ENCODE measurements at places on chromosomes 2 and 18.

- no peak for DNase-seq
Measured at GRCh38 chr18:2843146-2843545, 3.7 kb upstream of the EMILIN2 start.

DNA sequence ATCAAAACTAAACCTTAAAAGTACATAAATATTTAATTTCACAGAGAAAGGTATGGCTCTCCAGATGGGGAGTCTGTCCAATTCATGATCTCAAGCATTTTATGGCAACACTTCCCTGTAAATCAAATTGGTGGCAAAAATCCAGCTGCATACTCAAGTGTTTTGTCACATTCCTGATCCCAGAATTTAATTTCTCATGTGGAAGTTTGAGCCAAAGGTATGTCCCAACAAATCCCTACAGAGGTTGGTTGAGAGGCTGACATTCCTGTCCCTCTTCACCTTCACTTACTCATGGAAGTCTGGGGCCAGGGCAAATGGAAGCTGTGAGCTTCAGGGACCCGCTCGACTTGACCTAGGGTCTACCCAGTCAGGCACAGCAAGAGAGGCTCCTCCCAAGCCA lies 17.7 kb downstream of the KLF7 start:
- peak; percentile 84 for DNase-seq

DNA sequence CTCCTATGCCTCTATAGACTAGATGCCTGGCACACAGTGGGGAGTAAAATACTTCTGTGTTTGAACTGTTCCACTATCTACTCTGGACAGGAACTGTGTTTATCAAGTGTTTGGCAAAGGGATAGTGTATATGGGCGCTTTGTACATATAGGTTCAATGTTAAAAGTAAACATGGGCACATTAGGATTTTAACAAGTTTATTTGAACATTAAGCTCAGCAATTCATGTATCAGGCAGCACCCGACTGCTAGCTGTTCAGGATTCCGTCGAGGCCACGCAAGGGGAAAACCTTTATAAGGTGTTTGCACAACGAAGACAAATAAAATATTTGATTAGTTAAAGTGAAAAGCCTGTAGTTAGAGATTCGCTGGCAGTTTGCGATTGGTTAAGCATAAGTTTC lies 43.4 kb upstream of the ROCK2 start:
- no peak for DNase-seq

- DNase-seq, result peak; percentile 29
Measured at GRCh38 chr2:204604061-204604460, 58.8 kb downstream of the PARD3B start.

- peak; percentile 59 for DNase-seq
Measured at GRCh38 chr2:224983712-224984554, 58.3 kb downstream of the DOCK10 start.

- peak; percentile 6 for DNase-seq
Measured at GRCh38 chr2:218516614-218517013, 51.5 kb downstream of the USP37 start.

DNA sequence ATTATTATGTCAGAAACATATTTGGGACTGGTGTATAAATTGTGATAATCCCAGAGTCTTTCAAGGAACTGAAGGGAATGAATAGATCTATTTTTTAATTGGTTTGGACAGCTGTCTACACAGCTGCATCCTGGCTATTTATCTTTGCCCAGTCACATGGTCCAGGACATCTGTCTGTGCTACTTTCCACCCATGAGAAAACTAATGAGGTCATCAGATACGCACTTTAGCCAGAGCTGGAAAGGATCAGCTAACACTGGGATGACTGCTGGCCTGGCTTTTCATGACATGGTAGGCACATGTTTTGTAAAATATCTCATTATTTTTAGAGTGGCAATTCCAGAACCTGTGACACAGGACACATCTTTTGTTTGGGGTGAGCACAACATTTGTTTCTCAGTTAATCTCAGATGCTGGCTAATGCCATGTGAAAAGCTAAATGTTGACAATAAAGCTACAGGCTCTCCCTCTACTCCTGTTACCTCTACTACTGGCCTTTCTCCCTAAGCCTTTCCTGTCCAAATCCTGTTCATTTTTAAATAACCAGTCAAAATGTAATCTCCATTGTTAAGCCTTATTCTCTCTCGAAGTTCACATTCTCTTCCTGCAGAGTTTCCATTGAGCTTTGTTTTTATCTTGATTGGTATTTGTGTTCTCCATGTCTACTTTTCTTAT lies 500.7 kb downstream of the RIT2 start:
- DNase-seq, result no peak

GRCh38 chr18:6199777-6200176 lies 214.9 kb downstream of the L3MBTL4 start:
- no peak for DNase-seq

DNA sequence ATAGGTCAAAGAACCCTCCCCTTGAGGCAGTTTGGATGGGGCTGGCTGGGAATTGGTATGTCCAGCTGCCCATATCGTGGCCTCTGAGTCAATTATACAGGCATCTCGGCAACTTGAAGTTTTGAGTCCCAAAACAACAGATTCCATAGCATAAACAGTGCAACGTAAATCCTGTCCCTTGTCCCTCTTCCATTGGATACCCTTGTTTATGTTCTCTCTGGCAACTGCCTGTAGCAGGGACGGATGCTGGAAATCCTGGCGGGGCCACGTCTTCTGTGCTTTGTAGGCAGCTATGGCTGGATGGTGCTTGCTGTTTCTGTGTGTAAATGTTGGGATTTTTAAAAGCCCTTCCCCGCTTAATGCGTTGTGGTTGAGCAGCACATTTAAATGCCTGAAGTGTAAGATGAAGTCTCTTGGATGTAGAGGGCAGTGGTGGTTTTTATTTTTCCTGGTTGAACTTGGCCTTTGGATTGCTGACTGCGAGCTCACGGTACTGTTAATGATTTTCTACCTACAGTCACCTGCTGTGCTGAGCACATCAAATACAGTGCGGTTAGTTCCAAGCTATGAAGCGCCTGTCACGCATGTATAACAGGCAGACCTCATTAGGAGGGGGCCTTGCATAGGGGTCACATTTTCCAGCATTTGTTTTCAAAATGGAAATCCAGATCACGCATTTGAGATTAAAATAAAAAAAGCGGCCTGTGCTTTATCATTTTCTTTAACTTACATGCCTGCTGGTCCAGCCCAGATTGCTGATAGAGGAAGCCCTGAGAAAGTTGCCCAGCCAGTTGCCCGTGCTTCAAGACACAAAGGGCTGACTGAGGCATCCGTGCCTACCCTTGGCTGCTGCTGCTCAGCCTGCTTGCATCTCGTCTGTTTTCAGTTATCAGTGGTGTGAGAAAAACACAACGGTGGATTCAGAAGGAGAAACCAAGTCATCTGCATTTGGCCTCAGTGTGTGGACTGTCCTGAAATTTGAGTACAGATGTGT lies 84.7 kb downstream of the NEDD4L start:
- no peak for DNase-seq

DNA sequence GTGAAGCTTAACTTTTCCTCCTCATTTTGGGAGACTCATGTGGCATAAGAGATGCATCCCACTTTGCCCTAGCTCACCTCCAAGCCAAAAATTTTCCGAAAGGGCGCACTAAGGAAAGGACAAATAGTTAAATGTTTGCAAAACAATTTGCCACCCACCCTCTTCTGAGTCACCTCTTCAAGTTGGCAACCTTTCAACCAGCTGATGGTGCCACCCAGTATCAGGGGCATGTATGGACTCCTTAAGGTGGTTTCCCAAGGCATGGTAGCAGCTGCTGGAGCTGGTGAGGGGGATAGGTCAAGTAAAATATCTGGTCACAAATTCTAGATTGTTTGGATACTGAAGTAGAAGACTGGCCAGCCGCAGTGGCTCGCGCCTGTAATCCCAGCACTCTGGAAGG lies 17.2 kb upstream of the ITGAV start:
- no peak for DNase-seq

GRCh38 chr18:55343396-55344073 lies 244.5 kb downstream of the TCF4 start:
- DNase-seq, result peak; percentile 43

DNA sequence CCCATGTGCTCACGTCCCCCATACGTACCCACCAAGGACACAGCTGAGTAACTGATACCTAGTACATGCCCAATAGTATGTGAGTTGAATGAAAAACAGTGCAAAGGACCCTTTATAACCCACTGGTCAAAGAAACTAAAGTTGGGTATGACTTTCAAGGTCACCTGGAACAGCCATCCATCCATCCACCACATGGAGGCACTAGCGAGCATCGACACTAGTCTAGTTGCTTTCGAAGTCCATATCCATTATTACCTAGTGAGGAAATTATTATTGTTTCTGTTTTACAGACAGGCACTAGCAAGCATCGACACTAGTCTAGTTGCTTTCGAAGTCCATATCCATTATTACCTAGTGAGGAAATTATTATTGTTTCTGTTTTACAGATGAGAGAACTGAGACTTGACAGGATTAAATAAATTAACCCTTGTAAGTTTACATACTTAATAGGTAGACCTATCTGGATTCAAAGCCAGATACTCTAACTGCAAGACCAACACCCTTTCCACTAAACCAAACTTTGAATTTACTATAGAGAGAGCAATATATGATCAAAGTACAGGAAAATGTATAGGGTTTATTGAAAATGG lies 233.7 kb downstream of the METTL4 start:
- DNase-seq, result peak; percentile 18

- peak; percentile 82 for DNase-seq
Measured at GRCh38 chr18:27843783-27844777, 332.9 kb downstream of the CDH2 start.

DNA sequence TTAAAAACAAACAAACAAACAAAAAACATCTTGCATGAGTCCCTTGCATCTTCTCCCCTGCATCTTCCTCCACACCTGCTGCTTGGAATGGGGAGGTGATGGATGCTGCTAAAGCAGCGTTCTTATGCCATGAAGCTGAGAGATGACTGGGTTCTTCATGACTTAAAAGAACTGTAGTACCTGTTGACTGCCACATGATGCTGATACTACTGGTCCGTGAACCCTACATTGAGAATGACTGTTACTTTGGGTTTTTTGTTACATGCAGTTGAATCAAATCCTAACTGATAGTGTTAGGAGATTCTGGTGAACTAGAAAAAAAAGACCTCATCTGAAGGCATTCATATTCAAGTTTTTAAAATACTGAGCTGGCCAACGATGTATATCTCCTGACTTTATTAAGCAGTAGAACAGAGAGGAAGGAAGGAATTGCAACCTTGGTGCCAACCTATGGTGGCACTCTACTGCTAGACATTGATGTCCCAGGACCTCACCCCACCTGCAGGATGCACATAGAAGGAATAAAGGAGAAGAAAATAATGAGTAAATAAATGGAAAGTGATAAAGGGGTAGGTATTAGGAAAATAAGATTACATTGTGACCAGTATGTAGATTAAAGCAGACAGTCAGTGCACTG lies 63.2 kb upstream of the SPAG16 start:
- DNase-seq, result no peak

DNA sequence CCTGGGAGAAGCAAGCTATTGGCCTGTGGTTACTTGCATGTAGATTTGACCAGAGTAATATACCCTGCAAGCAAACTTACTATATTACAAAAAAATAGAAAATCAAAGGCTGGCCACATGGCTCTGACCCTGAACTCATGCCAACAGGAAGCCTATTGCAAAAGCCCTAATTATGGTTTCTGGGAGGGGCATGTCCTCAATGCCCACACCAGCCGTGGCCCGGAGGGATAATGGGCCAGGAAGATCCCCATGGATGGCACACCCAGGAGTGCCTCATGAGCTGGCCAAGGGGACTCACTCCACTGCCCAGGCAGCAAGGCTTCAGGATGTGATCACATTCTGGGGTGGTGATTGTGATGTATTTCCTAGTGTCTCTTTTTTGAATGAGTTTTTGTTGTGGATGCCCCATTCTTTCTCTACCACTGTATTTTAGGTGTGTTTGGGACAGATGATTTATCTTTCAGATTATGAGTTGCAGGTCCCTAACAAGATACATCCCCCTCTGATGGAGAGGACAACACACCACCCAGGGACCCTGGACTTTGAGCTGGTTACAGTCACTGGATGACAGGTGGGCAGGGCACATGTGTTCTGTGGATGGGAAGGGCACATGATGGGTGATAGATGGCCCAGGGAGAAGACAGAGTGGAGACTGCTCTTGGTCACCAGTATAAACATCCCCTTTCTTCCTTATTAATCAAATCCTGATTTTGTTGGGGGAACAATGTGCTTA lies 18.7 kb upstream of the TFCP2L1 start:
- no peak for DNase-seq

- DNase-seq, result no peak
Measured at GRCh38 chr2:218342837-218343236, 13.8 kb upstream of the CATIP start.

DNA sequence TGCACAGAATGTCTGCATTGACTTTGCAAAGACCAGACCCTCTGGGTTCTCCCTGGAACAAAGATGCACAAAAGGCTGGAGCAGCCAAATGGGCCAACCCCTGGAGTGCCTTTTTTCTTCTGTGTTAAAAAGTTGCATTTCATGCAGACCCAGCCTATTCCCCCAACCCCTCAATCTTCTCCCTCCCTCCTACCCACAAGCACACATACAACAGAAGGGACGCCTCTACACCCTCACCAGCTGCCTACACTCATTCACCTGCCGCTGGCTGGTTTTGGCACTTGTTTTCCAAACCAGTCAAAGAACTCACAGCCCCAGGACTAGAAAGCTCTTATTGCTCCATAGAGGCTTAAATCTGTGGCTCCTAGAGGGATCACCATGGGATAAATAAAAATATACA lies 16.6 kb downstream of the MARCHF4 start:
- DNase-seq, result no peak

GRCh38 chr2:14713248-14713647 lies 80.7 kb downstream of the LRATD1 start:
- DNase-seq, result no peak

- DNase-seq, result no peak
Measured at GRCh38 chr2:1617425-1618021, 126.8 kb downstream of the PXDN start.

DNA sequence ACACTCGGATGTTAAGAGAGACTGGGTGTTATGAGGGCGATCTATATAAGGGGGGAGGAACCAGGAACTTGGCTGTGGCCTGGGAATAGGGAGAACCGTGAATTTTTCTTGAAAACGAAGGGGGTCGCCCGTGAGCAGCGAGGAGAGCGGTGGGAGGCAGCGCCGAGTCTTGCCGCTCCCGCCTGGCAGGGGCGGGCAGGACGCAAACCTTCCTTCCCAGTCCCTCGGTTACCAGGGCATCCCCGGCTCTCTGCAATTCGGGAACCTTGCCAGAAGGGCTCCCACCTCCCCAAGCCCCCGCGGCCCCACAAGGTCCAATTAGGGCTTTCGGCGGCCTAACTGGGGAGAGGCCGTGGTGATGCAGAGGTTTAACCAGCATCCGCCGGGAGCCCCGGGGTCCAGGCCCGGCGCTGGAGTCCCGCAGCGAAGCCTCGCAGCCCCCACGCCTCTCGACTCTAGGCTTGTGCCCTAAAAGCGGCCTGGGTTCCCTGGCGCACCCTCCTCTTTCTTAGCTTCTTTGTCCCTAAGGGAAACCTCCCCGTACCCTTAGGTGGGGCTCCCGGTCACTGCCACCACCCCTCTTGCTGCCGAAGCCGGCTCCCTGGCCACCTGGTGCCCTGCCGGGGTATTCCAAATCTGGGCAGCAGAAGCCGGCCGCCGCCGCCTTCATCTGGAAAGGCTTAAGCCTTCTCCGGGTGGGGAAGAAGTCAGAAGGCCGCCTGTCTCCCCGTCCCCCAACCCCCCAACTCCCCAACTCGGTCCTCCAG lies 680 bp upstream of the FHOD3 start:
- peak; percentile 82 for DNase-seq

Data from fibroblast of skin of scalp (primary cell).